Esophagus squamous epithelium (tissue), 5 donors: ENCODE measurements at places on chromosomes 16 and 17.

DNA sequence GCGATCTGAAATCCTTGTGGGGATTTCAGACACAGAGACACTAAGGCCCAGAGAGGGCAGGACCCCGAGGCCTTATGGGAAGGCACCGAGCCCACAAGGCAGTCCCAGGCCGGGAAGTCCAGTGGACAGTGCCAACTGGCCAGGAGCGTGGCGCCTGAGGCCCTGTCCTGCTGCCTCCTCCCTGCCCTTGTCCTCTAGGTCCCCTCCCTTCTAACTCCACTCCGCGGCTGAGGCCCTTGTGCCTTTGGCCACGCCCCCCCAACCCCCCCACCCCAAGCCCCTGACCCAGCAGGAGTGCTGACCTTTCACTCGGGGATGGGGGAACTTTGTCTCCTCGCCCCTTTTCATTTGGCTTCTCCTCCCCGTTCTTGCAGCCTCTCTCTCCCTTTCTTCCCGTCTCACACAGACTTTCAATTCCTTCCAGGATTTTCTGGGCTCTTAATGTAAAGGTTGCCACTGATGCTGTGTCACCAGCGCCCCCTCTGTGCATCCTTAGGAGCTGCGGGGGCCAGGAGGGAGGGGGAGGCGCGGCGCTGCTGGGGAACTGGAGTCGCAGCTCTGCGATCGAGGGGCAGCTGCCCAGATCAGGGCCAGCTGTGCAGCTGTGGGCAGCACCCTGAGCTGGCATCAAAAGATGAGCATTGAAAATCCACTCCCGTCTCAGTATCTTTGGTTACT, 29.1 kb downstream of the CRHR1 start:
- no peak for DNase-seq

DNA sequence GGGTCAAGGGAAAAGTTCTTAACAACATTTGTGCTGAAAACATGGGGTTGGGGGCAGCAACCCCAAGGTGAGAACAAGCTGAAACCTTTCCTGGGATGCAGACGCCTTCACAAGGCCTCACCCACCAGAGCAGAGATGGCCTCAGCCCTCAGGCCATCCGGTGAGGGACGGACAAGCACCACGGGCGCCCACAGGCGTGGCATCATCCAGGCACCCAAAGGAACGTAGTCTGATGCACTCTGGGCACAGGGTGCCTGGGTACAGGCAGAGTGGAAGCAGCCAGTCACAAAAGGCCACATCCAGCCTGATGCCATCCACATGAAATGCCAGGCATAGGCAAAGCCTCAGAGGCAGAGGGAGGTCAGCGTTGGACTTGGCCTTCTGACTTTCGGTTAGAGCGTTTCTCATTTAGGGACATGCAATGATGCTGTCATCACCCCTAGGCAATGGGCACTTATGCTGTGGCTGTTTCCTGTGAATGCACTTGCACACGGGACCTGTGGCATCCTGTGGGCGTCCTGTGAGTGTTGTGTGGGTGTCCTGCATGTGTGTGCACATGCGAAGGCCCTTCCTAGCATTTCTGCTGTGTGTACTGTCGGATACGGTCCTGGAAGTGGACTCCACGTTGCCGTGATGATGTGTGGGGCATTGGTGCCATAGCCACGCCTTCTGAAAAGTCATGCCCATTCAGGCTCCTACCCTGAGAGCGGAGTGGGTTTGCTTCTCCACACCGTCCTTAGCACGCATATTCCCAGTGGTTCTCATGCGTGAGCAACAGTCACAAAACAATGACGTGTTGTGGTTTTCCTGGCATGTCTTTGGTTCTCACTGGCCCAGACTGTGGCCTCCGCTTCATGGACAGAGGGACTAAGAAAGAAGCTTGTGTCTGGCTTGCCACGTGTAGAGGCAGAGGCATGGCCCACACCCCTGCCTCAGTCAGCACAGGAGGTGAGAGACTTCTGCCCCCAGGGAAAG, 52.7 kb upstream of the ZNF469 start:
- DNase-seq, result no peak

- no peak for DNase-seq
These were observed 15.1 kb downstream of the MAP3K14 start for GRCh38 chr17:45301674-45302073.

DNA sequence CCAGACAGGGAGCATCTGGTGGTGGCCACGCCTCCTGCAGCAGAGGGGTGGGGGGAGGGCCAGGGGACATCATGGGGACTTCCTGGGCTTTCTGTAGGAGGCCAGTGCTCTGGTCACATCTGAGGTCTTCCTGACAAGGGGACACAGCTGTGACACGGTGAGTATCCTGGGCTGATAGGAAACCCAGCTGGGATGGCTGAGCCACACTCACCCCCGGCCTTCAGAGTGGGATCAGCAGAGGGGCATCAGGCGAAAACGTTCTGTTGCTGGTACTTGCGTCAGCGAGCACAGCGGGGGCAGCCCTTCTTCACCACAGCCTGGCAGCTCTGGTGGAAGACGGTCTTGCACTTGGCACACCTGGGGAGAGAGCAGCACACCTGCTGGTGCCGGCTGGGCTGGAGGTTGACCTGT, 122.9 kb upstream of the SMURF2 start:
- DNase-seq, result no peak

- no peak for DNase-seq
These were observed 2.6 kb upstream of the GRIN2C start for GRCh38 chr17:74862108-74862901.

- DNase-seq, result no peak
These were observed 140.6 kb downstream of the CDK5R1 start for GRCh38 chr17:32627239-32627996.

- no peak for DNase-seq
These were observed 4.8 kb upstream of the PPP1R9B start for GRCh38 chr17:50155115-50155819.

- DNase-seq, result no peak
These were observed at the start of gene SGSM2 for GRCh38 chr17:2336852-2337543. Gene SGSM2, plus strand, starts transcription at chr17:2337501. Its CDS starts 188 bp downstream, at chr17:2337689.

GRCh38 chr16:79609861-79610260, 9.3 kb upstream of the MAF start:
- no peak for DNase-seq
